Sciatic nerve (tissue), 2 donors: ENCODE measurements at places on chromosomes 3 and 15. TPM values are rescaled to one million over a fixed set of nuclear protein-coding genes. Genes with fewer than 3 reads are reported as not detected.

The SNTN gene
- not detected for total RNA-seq

DNA sequence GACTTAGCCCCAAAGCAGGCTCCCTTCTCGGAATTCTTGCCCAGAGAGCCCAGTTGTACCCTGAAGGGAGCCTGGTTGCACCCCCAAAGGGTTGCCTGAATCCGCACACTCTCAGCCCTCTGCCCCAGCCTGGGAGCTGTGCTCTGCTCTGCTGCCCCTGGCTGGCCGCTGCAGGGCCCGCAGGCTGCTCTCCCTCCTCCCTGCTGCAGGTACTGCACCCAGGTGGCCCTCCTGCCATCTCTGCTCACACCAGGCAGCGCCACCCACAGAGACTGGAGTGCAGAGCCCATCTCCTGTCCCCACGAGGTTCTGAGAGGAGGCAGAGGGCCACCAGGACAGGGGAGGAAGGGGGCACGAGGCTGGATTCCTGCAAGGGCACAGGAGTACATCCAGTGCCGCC lies 134.2 kb upstream of the NSMCE3 start:
- no peak for DNase-seq

DNA sequence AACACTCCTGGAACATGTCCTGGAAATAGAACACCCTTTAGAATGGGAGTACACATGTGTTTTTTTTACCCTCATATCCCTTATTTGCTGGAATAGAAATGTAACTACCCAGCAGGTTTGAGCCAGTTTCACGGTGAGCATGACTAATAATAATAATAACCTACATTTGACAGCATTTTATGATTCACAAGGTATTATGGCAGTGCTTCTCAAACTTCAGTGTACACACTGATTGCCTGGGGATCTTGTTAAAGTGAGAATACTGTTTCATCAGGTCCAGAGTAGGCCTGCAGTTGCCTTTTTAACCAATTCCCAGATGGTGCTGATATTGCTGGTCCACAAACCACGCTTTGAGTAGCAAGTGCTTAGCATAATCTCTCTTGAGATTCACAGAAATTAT lies 63.9 kb downstream of the NFKBIZ start:
- DNase-seq: no peak

The GOLGA8G gene
- total RNA-seq: not detected

- no peak for DNase-seq
Measured at GRCh38 chr3:72055436-72055835, 270.5 kb upstream of the PROK2 start.

- no peak for DNase-seq
Measured at GRCh38 chr3:107264888-107265287, 112.4 kb upstream of the CCDC54 start.

- DNase-seq: no peak
Measured at GRCh38 chr3:157407769-157408168, 28.9 kb upstream of the PTX3 start.

GRCh38 chr3:188528396-188528795 lies 374.4 kb downstream of the LPP start:
- DNase-seq: no peak
